ENCODE measurements at places on chromosomes 7 and 10.

GRCh38 chr7:36565792-36566356, 158.4 kb downstream of the AOAH start:
- no peak for DNase-seq

GRCh38 chr7:42469341-42469740, 232.3 kb upstream of the GLI3 start:
- DNase-seq = no peak

- DNase-seq = no peak
Measured at GRCh38 chr10:88624840-88625239, 38.3 kb downstream of the LIPJ start.

DNA sequence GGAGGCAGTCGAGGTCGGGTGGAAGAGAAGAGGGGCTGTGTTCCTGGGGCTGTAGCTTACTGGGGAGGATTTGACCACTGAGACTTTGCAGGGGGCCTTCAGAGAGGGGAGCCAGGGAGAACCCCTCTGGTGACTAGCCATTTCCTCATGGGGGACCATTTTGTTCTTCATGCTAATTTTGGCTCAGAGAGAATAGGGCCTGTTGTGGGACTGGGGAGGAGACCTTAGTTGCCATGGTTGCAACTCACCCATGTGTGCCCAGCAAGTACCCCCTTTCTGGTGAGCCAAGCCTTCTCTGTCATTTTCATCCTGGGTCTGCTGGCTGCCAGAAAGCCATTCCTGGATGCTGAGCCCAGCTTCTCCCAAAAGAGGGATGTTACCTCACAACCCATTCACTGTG, 120.9 kb downstream of the GRK5 start:
- no peak for DNase-seq

GRCh38 chr10:129532838-129533237, 65.8 kb downstream of the MGMT start:
- no peak for DNase-seq

DNA sequence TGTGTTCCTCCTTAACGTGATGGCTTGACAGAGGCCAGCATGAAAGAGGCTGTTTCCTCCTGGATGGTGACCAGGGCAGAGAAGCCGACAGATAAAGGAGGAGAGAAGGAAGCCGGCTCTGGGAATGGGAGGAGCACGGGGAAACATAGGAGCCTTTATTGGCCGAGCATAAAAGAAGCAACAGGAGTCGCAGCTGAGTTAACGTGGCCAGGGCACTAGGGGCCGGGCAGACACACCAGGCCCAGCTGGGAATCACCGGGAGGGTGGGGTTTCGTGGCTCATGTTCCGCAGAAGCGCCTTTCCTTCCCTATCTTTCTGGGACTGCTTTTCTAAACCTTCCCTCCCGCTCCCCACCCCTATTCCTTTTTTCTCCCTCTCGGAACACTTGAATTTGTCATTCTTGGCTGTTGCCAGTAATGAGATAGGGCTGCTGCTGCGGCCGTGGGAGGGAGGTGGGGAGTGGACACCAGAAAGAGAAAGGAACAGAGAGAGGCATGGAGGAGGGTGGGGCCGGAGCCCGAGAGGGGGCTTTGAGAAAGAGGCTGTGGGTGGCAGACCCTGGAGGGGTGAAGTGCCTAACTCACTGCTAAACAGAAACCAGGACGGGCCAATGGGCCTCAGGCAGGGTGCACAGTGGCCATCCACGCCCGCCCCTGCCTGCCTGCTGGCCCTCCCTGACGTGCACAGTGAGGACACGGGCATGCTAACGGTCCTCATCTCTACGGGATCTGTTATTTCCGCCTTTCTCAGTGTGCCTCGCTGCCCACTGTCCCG, 65.2 kb downstream of the COL13A1 start:
- no peak for DNase-seq

GRCh38 chr10:72310636-72311035, 36.9 kb downstream of the DDIT4 start:
- DNase-seq = no peak

DNA sequence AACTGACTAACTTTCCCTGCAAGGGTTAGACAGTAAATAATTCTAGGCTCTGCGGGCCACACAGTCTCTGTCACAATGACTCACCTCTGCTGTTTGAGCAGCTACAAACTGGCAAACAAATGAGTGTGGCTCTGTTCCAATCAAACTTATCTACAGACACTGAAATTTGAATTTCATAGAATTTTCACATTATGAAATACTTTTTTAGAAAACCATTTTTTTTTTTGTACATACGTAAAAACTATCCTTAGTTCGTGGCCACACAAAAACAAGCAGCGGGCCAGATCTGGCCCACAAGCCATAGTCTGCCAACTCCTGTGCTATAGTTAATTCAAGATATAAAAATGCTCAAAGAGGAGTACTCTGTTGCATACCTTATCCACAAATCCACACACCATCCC, 32.6 kb downstream of the PIP4K2A start:
- no peak for DNase-seq

GRCh38 chr10:119131512-119132240, 27.8 kb downstream of the DENND10 start:
- no peak for DNase-seq

DNA sequence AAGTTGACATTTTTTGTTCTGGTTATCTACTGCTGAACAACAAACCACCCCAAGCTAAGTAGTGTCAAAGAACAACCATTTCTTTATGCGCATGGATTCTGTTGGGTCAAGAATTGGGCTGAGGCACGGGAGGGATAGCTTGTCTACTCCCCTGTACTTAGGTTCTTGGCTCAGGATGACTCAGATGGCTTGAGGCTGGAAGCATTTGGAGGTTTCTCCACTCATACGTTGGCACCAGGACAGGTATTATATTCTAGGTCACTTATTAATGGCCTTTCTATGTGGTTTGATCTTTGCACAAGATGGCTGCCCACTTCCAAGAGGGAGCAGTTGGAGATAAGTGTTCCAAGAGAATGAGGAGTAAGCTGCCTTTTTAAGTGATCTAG, 11.8 kb upstream of the TFAM start:
- no peak for DNase-seq

- peak; percentile 86 for DNase-seq
Measured at GRCh38 chr10:75401569-75402485, at the start of gene ZNF503. Gene ZNF503, minus strand, starts transcription at chr10:75401764. Its CDS starts 345 bp downstream, at chr10:75401419.

DNA sequence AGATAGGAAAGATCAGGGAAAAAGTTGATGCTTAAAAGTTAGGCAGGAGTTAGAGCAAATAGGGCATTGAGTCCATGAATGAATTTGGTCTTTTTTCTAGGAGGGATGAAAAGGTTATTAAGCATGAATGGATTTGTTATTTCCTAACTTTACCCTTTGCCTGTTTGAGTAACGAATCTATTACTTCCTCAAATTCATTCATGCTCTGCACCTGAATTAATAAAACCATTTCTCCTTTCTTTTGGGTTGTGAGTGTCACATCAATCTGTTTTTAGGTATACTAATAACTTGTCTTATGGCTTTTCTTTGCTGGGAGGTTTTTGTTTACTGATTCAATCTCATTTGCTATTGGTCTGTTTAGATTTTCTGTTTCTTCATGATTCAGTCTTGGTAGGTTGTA, 1217.7 kb upstream of the CELF2 start:
- no peak for DNase-seq

GRCh38 chr7:23443974-23444373, 26.3 kb downstream of the IGF2BP3 start:
- no peak for DNase-seq

DNA sequence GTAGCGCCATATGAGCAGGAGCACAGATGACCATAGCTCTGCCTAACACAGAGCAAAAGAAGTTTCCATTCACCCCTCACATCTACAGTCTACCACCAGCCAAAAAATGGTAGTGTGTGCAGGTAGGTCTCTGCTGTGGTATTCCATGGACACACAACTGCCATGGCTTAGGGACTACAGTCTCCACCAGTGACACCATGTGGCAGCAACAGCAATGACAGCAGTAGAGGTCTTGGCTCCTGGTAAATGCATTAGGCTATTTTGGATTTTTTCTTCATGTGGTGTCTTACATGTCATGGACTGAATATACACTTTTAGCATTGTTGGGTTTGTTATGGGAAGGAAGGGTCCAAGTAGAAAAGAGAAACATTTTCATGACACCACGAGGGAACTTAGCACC, 70.1 kb upstream of the CABCOCO1 start:
- DNase-seq = no peak

DNA sequence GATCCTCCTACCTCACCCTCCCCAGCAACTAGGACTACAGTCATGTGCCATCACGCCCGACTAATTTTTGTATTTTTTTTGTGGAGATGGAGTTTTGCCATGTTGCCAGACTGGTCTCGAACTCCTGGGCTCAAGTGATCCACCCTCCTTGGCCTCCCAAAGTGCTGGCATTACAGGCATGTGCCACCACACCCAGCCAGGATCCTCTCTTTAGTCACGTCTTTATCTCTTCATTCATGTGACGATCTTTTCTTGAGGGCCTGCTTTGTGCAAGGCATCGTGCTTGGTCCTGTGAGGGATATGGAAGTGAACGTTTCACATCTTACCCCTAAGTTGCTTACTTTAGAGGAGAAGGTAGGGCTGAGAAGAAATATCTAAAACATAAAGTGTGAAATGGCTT, 21.6 kb downstream of the WBP1L start:
- no peak for DNase-seq
